Activated T-cell treated with anti-CD3 and anti-CD28 coated beads for 4 hours (primary cell): ENCODE measurements at places on chromosomes 6 and 20.
A peak's percentile ranks its signal among the peaks of the same experiment; 100 is the strongest.

GRCh38 chr6:12490351-12490903 is 200.3 kb downstream of the EDN1 start:
- DNase-seq, result no peak

DNA sequence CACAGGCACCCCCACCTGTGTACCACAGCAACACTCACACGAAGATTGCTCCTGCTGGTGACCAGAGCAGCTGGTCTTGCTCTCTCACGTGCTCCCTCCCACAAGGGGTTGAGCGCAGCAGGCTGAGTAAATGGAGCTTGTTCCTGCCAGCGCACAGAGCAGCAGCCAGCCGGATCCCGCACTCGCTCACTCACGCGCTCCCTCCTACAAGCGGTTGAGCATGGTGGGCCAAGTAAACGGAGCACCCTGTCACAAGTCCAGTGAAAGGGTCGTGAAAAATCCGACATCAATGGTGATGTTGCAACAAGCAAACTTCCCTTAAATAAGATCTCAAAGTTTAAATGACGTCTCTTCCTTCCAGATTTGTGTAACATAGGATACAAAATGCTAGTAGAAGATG is 313.7 kb downstream of the FOXC1 start:
- DNase-seq, result no peak

DNA sequence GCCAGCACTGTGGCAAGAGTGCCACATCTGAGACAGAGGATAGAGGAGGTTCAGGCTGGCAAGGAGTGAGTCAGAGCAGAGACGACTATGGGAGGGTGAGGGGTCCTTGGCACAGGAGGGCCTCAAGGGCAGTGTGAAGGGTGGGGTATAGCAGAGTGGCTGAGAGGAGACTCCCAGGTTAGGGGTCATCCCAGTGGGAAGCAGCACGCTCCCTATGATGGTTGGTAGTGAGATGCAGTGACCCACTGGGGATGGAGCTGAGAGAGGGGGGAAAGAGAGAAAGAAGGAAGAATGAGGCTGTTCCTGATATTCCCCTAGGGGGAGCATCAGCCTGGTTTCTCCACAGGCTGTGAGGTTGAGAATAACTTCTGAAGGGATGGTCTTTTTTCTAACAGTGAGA is 97.3 kb downstream of the INSM1 start:
- no peak for DNase-seq

GRCh38 chr6:24827970-24828369 is 29.3 kb upstream of the ARMH2 start:
- no peak for DNase-seq

DNA sequence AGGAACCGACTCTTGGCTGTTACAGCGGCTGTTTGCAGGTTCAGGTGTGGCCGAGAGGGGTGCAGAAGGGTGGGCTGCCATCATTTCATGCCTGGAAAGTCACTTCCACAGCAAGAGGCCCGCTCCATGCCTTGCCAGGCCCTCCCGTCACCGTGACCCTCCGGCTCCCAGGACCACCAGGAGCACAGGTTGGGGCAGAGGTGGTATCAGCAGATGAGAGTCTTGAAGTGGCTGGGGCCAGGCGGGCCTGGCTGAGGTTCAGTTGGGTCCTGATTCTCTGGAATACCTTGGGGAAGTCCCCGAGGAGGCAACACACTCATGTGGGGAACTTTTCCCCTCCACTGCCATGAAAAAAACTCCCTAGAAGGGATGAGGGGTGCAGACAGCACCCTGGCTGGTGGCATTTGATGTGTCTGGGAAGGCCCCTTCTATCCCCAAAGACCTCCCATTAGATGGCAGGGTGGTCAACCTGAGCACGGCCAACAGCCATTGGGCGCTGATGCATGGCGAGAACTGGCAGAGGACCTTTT is 34.2 kb upstream of the IRF4 start:
- no peak for DNase-seq

GRCh38 chr20:19808498-19808897 is 50.4 kb downstream of the RIN2 start:
- no peak for DNase-seq

GRCh38 chr6:36544228-36544627 is 3.1 kb downstream of the STK38 start:
- peak; percentile 44 for DNase-seq

DNA sequence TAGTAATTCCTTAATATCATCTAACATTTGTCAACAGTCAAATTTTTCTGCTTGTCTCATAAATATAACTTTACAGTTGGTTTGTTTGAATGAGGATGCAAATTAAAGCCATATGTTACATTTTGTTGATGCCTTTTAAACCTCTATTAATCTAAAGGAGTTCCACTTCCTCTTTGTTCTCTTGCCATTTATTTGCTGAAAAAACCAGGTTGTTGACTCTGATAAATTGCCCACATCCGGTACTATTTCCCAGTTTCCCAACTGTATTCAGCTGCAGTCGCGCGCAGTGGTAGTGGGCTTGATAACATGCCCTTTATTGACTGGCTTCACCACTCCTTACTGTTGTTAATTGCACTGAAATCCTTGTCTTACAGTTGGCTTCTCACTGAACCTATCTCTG is 32.8 kb upstream of the SIRPB2 start:
- no peak for DNase-seq

- DNase-seq, result no peak
Measured at GRCh38 chr6:140854318-140854717, 1278.4 kb upstream of the GJE1 start.

DNA sequence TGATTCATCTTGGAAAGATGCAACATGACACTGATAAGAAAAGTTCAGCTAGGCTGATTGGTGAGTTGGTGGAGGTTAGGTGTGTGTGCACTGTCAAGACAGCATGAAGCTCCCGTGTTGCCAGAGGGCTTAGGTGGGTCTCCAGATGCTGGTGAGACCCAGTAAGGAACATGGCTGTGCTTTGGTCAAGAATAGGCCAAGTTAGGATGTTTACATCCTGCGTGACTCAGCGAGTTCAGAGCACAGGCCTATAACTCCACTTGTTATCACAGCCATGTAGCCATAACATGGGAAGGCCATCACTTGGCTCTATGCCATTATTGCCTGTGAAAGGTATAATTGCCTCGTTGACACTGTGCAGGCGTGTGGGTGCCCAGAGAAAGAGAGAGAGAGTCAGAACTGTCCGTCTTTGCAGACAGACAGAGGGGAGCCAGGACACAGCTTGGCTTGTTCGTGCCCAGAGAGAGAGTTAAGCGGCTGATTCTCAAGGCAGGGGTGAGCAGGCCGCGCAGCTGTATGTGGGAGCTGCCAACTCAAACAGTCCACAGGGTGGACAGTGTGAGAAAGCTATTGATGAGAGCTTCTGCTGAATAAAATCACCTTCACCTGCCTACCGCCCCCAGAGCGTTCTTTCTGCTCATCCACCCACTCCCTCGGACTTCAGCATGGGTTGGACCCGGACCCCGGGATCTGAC is 43.5 kb downstream of the OR2B6 start:
- DNase-seq, result no peak

GRCh38 chr6:84546427-84546914 is 217.9 kb downstream of the TBX18 start:
- no peak for DNase-seq

DNA sequence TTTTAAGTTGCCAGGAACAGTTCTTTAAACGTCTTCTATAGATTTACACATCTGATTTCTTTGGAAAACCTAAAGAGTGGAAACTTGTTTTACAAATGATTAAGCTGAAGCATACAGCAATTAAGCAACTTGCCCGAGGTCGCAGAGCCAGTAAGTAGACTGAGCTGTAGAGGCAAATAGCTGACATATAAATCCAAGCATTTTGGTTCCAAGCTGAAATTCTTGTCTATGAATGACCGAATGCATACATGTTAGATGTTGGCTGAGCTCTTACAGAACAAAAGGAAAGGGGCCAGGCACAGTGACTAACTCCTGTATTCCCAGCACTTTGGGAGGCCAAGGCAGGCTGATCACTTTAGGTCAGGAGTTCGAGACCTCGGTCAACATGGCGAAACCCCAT is 101.8 kb upstream of the SGK1 start:
- no peak for DNase-seq

DNA sequence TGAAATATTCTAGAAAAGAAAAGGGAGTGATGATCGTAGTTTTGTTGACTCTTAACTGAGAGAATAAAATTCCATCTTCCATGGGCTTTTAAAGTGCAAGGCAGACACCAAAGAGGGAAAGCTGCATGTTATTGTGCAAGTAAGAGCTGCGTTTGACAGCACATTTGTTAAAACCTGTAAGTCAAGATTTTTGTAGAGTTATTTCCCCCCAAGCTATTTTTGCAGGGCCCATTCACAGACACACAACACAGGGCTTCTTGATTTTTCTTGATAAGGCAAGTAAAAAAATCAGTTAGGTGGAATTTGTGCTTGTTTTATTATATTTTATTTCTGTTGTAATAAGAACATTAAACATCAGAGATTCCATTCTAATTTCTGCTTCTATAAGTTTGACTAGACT is 13.8 kb downstream of the CFAP206 start:
- no peak for DNase-seq

GRCh38 chr6:115363379-115363778 is 697.3 kb downstream of the FRK start:
- no peak for DNase-seq

- DNase-seq, result no peak
Measured at GRCh38 chr6:119961450-119961849, 611.9 kb upstream of the MAN1A1 start.

DNA sequence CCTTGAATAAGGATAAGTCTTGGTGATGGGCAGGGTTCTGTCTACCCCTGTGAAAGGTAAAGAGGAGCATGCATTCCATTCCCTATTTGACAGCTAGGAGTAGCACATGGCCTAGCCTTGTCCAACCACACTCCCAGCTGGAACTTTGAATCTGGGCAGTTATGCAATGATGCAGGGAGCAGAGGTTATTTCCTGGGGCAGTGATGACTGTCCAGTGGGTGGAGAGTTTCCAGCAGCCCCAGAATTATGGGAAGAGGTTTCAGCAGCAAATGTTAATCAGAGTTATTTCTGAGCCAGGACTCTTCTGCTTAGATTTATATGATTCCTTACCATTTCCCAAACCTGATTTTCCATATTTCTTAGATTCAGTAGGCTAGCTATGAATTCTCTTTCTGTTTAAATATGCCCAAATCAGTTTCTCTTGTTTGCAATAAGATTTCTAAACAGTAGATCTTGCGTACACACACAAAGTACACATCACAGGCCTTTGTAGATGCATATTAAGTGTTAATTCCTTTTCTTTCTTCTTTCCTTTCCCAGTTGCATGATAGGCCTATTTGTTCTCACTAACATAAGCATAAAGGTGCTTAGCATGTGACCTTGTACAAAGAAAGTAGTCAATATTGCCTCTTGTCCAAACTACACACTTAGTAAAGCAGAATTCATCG is 17.3 kb upstream of the TXLNB start:
- no peak for DNase-seq

GRCh38 chr20:62774762-62775161 is 21.5 kb upstream of the MRGBP start:
- DNase-seq, result no peak

DNA sequence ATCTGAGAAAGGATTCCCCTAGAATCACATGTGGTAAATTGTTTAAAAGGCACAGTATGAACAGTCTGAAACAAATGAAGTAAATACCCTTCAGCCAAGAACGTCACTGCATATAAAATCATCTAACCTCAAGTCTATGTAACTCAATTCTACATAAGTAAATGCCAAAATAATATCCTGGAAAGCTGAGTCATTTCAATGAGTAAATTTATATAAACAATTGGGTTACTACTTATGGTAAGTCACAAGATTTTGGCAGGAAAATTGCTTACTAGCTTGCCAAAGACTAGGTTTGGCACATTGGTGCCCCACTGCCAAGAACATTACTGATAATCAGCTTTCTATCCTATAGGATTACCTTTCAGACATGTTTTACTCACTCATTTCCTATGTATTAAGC is 8.4 kb downstream of the GMDS start:
- no peak for DNase-seq

DNA sequence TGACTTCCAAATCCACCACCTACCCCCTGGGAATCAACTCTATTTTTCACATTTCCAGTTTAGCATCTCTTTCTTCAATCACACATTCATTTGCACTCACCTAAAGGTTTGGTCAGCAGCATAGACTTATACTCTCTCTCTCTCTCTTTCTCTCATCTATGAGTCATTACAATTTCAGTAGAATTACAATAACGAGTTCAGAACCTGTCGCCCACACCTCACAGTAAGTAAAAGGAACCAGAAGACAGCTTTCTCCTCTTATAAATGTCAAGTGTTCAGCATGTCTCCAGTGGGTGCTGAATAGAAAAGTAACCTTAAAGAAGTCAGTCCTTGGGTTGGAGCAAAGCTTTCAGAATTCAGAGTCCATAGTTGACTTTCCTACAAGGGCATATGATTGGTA is 1.1 kb upstream of the PHACTR1 start:
- no peak for DNase-seq

GRCh38 chr6:96116674-96117073 is 100.9 kb downstream of the FUT9 start:
- no peak for DNase-seq

- DNase-seq, result no peak
Measured at GRCh38 chr6:16723826-16724225, 37.4 kb downstream of the ATXN1 start.

DNA sequence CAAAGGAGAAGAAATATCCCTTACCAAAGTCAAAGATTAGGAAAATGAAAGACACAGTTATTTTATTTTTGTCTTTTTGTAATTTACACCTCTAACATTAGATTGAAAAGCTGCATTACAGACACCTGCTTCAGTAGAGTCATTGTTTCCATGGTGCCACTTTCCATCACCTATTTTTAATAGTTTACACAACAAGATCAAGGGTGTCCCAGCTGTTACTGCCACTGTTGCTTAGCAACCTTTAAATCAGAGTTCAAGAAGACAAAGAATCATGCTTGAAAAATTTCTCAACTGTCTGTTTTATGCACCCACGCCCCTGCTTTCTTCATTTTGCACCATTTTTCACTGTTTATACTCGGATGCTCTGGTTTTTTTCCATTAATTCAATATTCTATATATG is 668.2 kb upstream of the GJE1 start:
- DNase-seq, result no peak

DNA sequence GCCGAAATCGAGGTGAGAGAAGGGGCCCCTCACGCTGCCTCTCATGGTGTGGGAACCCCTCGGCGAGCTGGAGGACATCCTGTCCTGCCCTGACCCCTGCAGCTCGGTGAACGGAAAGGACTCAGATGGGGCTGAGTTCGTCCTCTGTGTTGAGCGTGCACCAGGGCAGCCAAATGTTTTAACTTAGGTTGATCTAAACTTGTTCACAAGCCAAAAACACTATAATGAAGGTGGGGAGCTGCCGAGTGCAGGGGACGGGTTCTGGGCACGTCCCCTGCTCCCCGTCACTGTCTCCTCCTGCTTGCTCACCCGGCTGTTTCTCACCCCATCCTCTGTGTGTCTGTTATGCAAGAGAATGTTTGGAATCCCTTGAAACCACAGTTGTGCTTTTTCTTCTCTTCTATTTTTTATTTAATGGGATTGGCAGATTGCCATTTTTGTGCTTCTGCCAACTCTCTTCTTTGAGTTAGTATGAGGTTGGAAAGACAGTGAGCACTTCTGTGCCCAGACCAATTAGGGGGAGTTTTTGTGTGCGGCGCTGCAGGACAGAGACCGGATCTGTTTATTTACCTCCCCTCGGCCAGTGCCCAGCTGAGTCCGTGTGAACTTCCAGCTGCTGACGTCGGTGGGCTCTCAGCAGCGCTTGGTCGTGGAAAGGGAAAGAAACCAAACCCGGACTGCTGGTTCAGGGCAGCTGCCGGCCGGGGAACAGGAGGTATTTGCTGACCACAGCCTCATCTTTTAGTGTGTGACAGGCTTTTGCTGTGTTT is 158.1 kb downstream of the DTNBP1 start:
- DNase-seq, result no peak

- no peak for DNase-seq
Measured at GRCh38 chr6:121175827-121176226, 158.5 kb downstream of the TBC1D32 start.
